ENCODE measurements at places on chromosomes 2 and 18.

DNA sequence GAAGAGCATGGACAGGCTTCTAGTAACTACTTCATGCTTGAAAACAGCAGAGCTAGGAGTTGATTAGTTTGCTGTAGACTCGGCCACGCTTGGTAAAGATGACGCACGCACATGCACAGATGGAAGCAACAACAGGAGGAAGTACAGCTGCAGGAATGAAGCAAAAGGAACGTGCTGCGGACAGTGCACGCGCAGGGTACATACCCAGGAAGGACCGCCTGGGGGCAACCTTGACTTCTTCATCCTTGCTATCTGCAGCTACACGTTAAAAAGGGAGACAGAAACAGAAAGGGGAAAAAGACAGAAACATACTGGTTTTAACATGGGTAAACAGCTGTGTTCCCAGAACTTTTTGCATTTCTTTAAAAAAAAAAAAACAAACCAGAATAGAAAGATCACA, 17.7 kb downstream of the SLC66A2 start:
- no peak for DNase-seq

DNA sequence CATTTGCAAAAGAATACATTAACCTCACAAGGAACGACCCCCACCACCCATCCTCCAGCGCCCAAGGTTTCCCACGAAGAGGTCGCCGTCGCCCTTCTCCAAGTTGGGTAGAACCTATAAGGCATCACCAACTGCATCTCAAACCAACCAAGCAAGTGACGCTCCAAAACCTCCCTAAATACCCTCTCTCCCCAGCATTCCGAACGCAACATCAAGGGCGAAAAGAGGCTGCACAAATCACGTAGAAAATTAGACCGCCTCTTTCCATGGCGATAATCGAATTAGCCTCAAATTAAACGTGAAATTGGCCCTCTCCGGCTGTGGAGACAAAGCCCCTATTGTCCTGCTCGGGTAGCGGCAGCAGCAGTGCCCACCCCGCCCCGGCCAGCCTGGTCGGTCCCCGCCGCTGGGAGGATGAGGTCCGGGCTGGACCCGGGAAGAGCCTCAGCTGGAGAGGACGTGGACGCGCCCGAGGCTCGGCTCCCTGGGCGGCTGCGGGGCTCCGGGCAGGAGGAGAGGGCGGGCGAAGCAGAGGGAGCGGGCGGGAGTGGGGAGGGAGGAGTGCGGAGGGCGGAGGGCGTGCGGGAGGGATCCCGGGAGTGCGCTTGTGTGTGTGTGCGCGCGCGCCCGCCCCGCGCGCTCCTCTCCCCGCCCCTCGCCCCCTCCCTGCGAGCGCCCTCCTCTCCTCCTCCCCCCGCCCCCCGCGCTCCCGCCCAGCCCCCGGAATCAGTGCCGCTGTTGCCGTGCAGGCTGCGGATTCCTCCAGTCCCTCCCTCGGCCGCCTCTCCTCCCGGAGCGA, at the start of gene SPTBN1:
Gene SPTBN1, plus strand, starts transcription at position 765 of the 799 bp plus-strand sequence. CDS start 70,092 bp downstream, outside the sequence.
- DNase-seq: no peak

- no peak for DNase-seq
These were observed 204.1 kb downstream of the LDLRAD4 start for GRCh38 chr18:13422541-13423147.

- no peak for DNase-seq
These were observed 9.0 kb downstream of the REL start for GRCh38 chr2:60890393-60890707.

- DNase-seq: no peak
These were observed 1.8 kb downstream of the NMI start for GRCh38 chr2:151287513-151288250.
